ENCODE measurements at places on chromosomes 2 and 18. TPM values are rescaled to one million over a fixed set of nuclear protein-coding genes. Genes with fewer than 3 reads are reported as not detected.

Gene ASPRV1
- 0.34 TPM for total RNA-seq

Gene HMSD
- 0.50 TPM for total RNA-seq

Gene CIB4
- not detected for total RNA-seq

Gene EMX1
- not detected for total RNA-seq

Gene ATP8B1
- total RNA-seq, result 18.1 TPM

Gene PROKR1
- total RNA-seq, result not detected

Gene MRPS5
- 43.0 TPM for total RNA-seq

Gene COL3A1
- total RNA-seq, result 652 TPM

Gene SERPINB11
- total RNA-seq, result not detected

Gene CENPA
- 23.4 TPM for total RNA-seq

Gene PAX8
- 0.17 TPM for total RNA-seq

Gene TMEM150A
- 10.7 TPM for total RNA-seq
